ENCODE measurements at places on chromosomes 2 and 18. TPM values are rescaled to one million over a fixed set of nuclear protein-coding genes. Genes with fewer than 3 reads are reported as not detected.

TDRD15 gene
- total RNA-seq = not detected

EFEMP1 gene
- total RNA-seq = 430 TPM

LOXL3 gene
- 20.7 TPM for total RNA-seq

ADD2 gene
- 0.78 TPM for total RNA-seq

VWC2L gene
- total RNA-seq = not detected

ALK gene
- total RNA-seq = 0.09 TPM

SIX3 gene
- total RNA-seq = not detected

KLF7 gene
- 34.7 TPM for total RNA-seq

CELF4 gene
- 1.3 TPM for total RNA-seq

SLC35F6 gene
- total RNA-seq = 67.0 TPM

ANO7 gene
- total RNA-seq = 1.4 TPM
